ENCODE measurements at places on chromosomes 11 and 22. TPM values are rescaled to one million over a fixed set of nuclear protein-coding genes. Genes with fewer than 3 reads are reported as not detected.
A peak's percentile ranks its signal among the peaks of the same experiment; 100 is the strongest.

MAPK1 gene
- 137 TPM for total RNA-seq

VSIG10L2 gene
- total RNA-seq: not detected

POLR3H gene
- 62.1 TPM for total RNA-seq

SEPTIN3 gene
- total RNA-seq: 9.3 TPM

TEX12 gene
- not detected for total RNA-seq

ACRV1 gene
- not detected for total RNA-seq

- DNase-seq: no peak
Measured at GRCh38 chr22:28243539-28243938, 324.5 kb upstream of the PITPNB start.

DNA sequence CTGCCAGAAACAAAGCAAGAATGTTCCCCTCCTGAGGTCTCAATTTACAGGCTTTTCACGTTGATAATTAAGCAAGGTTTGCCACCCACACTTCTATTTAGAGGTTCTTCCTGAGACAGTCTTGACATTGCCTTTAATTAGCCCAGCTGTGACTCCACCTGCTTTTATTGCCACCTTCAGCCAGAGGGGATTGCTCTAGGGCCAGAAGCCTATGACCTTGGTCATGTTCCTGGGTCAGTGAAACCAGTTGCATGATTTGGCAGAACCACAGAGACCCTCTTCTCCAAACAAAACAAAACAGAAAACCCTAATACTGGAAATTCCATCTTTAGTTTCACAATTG lies 89.8 kb downstream of the APIP start:
- DNase-seq: no peak

DNA sequence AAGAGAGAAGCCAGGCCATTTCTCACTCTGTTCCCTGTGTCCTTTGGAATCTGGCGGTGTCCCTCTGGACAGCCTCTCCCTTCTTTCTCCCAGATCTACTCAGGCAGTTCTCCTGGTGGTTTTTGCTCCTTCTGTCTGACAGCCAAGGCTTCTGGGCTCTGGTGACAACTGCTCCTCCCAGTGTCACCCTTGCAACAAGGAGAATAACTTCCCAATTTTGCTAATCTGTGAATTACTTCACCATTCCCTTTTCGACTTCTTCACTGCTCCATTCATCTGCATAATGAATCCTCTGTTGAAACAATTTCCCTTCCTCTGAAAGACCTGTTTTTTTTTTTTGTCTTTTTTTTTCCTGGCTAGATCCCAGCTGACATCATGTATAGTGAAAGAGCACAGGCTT lies 56.3 kb upstream of the PDE3B start:
- DNase-seq: no peak

DNA sequence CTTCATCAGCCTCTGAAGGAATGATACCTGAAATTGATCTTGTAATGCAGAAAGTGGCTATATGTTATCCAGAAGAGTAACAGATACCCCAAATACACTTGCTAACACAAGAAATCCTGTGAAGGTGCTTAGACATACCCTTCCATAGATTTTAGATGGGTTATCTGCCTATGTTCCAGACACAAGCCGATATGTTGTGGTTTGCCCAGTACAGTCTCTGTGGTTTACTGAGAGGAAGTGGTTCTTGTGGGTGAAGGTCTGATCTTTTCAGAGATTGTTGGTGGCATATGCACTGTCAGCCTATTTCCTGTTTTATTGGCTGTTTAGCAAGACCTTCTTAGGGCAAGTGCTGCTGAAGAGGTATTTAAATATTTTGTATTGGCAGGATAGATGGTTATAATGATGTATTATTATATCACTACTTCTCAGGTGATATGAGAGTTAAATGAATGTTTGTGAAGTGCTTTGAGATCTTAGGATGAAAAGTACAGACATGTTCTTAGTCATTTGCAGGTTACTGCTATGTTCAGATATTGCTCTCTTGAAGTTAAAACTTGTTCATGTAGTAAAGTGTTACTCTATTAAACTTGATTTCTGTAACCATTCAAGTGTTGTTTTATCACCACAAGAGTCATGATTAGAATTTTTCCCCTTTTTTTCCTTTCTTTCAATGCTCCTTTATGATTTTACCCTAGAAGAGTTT lies 8.2 kb downstream of the ARHGEF12 start:
- DNase-seq: peak; percentile 38

DNA sequence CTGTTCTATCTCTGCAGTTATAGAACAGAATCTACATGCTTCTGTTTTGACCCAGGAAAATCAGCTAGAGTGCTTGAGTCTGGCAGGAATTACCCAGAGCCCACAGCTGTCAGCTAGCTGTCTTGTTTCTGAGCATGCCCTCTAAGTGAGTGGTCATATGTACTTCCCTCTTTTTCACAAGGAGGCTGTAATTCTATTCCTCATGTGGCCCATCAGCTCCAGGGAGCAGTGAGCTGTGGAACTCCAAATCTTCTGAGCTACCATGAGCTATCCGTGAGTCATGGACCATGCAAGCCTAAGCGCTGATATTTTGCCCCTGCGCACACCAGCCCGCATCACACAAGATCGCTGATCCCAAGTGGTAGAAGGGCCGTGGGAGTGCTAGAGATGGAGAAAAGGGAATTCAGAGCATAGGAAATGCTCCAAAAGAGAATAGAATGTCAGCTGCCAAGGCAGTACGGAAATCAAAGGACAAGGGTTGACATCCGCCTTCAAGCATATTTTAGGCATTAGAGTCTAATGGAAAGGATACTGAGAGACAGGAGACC lies 5.4 kb downstream of the FJX1 start:
- no peak for DNase-seq

GRCh38 chr11:130761560-130762220 lies 154.6 kb downstream of the SNX19 start:
- DNase-seq: no peak

- peak; percentile 87 for DNase-seq
Measured at GRCh38 chr11:112128483-112129121, 35.3 kb downstream of the IL18 start.

DNA sequence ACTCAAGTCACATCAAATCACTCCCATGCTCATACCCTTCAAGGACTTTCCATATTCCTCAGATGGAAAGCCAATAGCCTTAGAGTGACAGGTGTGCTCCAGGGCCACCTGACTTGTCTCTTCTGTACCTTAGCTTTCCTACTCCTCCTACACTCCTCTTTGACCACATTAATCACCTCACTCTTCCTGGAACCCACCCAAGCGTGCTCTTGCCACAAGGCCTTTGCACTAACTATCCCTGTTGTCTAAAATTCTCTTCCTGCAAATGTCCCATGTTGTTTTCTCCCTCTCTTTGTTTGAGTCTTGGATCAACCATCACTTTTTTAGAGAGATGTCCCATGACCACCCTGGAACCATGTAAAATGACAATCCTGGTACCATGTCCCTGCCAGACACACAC lies 244.1 kb downstream of the AASDHPPT start:
- no peak for DNase-seq

- DNase-seq: no peak
Measured at GRCh38 chr22:49568751-49569285, 258.9 kb downstream of the BRD1 start.
